ENCODE measurements at places on chromosomes 1 and 21.

- DNase-seq = no peak
Observed at GRCh38 chr1:44947063-44947773, 39.2 kb downstream of the EIF2B3 start.

DNA sequence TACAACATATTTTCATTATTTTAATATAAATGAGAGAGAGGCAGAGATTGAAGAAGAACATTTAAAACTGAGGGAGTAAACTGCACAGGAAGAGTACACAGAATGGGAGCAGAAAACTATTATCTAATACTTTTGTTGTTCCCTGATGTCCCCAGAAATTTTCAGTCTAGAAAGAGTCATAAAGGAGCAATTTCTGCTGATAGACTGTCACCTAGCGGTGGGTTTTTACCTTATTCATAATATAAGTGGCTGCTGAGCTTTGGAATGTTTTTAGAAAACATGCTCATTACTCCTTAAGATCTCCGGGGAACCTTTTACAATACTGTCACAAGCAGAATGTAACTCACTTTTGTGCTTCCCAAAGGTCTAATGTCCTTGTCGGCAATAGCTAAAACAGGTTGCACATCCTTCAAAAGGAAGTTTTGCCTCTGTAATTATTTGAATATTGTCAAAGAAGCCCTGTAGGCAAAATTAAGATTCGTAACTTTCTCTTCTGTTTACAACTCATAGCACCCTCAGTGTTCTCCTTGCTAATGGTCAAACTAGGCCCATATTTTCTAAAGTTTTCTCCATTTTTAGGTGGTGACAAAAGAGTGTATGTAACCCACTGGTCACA lies 4.9 kb upstream of the NPL start:
- DNase-seq = no peak

- DNase-seq = peak; percentile 41
Observed at GRCh38 chr1:154975409-154976059, 1.1 kb downstream of the CKS1B start.

DNA sequence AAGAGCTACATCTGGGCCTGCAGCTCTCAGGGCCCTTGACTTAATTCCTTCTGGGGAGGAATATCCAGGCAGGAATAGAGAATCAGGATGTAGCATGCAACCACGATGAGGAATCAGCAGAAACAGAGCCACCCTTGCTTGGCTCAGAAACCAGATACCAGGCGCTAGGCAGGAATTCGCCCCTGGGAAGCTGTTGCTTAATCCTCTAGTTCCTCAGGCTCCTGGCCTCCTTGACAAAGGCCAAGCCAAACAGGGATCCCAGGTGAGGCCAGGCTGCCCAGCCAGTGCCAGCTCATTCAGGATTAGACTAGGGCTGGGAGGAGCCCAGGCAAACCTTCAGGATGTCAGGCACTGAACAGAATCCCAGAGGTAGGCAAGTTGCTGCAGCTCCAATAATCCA lies 48.2 kb upstream of the IRF2BP2 start:
- no peak for DNase-seq

- DNase-seq = no peak
Observed at GRCh38 chr1:33348676-33349080, 27.8 kb upstream of the A3GALT2 start.

GRCh38 chr1:147267711-147268110 lies 25.2 kb downstream of the CHD1L start:
- DNase-seq = no peak

- no peak for DNase-seq
Observed at GRCh38 chr1:156177919-156178654, 15.8 kb upstream of the SLC25A44 start.

DNA sequence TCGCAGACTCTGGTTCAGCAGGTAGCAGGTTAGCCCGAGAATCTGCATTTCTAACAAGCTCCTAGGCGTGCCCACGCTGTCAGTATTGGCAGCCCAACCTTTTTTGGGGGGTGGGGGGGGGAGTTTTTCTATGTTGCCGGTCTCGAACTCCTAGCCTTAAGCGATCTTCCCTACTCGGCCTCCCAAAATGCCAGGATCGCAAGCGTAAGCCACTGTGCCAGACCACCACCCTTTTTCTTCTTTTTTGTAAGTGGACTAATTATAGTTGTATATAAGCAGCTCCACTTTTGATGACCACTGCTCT lies 480 bp upstream of the MIS18A start:
- no peak for DNase-seq

DNA sequence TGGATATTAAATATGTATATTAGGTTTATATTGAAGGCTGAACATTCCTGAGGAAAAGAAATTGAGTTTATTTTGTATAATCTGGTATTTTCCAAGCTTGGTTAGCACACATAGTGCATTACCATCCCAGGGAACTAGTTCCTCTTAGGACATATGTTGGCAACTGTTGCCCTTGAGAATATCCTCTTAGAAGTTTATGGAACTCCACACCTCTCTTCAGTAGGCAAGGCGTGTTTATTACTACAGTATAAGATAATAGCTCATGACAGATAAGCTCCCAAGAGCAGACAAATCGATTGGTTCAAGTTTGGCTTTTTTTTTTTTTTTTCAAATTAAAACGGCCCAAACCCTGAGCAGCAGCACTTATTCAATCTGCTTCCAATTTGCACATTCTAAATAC lies 59.8 kb upstream of the SIPA1L2 start:
- DNase-seq = no peak

DNA sequence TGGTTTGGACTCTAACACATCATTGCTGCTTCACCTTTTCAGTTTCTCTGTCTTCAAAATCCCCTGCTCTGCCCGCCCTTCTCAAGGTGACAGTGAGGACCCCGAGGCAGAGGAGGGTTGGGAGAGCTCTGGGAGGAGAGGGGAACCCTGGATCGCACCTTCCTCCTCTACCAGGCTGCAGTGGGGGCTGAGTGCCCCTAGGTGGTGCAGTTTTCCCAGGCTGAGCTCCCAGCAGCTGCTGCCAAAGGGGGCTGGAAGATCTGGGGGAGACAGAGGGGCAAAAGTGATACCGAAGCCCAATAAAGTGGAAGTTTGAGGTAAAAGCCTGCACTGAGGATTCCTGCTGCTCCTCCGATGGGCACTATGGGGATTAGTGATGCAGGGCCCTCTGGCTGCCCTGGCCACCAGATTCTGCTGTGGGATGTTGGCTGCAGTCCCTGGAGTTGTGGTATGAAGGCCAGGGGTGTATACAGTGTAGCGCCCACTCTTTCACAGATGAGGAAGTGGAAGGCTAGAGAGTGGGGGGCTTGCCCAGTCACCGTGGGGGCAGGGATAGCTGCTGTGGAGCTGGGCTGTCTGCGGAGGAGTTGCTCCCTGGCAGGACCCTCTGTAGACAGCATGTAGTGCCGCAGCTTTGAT lies 40.7 kb upstream of the SCMH1 start:
- no peak for DNase-seq

DNA sequence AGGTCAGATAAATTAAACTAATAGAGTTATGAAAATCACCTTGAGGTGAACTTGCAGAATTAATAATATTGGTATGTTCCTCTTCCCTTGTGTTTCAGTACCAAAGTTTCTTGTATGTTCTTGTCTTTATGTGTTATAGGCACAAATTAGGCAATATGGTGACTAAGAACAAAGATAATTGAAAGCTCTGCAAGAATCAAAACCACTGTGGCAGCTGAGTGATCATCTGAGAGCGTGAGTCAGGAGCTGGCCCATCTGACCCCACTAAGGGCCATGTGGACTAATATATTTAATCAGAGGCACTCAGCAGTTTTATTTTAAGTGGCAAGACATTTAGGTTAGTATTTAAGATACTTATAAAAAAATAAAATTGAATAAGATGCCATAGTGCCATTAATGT lies 12.8 kb upstream of the CASQ2 start:
- no peak for DNase-seq

GRCh38 chr1:47621977-47622376 lies 184.1 kb downstream of the FOXD2 start:
- DNase-seq = no peak

DNA sequence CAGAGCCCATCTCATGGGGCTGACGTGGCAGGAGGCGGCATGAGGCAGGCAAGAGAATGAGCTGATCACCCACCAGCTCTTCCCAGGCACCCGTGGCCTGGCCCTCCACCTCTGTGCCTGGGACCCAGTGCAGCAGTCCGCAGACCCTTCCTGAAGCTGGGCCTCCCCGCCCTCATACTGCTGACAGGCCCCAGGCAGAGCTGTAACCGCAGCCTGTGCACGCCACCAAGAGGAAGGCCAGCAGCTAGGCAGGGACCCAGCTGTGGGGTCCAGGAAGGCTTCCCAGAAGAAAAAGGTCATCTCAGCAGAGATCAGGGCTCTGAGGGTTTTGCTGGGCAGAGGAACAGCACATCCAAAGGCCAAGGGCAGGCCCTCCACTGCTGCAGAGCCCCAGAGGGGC lies 9.8 kb upstream of the MTFR1L start:
- DNase-seq = no peak

- DNase-seq = no peak
Observed at GRCh38 chr21:30408782-30409494, 13.1 kb downstream of the KRTAP13-1 start.

GRCh38 chr21:29481081-29481480 lies 182.4 kb downstream of the BACH1 start:
- DNase-seq = no peak

DNA sequence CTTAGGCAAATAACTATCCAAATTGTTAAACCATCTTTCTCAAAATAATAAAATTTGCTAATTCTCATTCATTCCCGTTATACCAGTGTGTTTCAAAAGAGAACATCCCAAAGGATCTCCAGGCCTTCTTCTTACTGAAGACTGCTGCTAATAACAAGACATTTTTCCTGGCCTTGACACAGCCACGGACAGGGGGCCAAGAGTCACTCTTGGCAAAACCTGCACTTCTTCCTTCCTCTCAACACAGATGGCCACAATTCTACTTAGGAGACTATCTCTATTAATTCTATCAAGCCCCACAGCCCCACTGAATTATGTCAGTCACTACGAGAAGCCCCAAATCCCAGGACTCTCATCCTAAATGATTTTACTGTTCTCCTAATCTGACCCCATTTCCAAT lies 86.0 kb downstream of the EVI5 start:
- no peak for DNase-seq

DNA sequence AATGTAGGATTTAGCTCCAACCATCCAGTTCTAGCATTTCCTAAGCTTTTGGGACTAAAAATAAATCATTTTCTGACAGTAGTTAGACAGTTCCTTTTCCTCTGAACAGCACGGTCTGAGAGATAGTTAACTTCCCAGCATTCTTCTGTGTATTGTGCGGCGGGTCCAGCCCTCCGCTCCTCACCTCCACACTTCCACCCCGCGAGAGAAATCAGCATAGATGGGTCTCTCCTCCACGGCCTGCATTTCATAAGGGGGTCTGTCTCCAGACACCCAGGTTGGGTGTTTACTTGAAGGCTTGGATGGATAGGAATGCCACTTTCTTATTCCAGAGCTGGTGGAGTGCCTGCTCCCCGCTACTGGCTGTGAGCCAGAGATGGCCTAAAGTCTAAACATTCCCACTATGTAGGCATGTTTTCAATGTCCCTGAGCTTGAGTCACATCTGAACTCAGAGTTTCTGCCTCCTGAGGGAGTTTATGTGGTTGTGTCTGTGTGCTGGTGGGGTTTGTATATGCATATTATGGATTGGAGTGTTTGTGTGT lies 38.0 kb upstream of the PPP2R5A start:
- no peak for DNase-seq

- no peak for DNase-seq
Observed at GRCh38 chr1:37556712-37557196, at the start of gene DNALI1. DNALI1 (plus strand) TSS chr1:37556940; CDS start chr1:37556995, 55 bp downstream.

DNA sequence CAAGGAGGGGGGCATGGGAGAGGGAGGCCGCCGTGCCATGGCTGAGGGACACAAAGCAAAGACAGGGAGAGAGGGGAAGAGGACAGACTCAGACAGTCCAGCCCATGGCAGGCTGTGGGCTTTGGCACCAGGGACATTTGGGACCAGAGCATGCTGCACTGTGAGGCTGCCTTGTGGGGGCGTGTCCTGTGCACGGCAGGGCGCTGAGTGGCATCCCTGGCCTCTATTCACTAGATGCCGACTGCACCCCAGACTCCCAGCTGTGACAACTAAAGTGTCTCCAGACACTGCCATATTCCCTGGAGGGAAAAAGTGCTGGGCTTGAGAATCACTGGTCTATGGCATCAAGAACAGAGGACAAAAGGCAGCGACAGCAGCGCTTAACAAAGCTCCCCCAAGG lies 18.6 kb upstream of the PRDM15 start:
- no peak for DNase-seq

- no peak for DNase-seq
Observed at GRCh38 chr21:28516021-28516420, 476.7 kb downstream of the LTN1 start.

DNA sequence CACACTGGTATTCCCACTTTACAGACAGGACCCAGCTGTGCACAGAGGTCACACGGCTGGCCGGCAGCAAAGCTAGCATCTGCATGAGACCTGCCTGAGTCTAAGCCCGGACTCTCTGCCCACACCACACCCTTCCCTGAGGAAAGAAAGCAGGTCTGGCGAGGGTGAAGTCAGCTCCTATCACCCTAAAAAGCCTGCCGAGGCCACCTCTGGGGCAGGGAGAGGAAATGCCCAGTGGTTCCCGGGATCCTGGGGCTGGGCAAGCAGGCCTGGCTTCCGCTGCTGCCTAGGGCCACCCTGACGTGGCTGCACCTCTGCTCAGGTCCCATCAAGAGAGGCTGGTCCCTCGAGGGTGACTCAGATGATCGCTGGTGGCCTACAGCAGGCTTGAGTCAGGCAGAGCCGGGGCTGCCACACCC lies 42.2 kb downstream of the RAP1GAP start:
- no peak for DNase-seq

DNA sequence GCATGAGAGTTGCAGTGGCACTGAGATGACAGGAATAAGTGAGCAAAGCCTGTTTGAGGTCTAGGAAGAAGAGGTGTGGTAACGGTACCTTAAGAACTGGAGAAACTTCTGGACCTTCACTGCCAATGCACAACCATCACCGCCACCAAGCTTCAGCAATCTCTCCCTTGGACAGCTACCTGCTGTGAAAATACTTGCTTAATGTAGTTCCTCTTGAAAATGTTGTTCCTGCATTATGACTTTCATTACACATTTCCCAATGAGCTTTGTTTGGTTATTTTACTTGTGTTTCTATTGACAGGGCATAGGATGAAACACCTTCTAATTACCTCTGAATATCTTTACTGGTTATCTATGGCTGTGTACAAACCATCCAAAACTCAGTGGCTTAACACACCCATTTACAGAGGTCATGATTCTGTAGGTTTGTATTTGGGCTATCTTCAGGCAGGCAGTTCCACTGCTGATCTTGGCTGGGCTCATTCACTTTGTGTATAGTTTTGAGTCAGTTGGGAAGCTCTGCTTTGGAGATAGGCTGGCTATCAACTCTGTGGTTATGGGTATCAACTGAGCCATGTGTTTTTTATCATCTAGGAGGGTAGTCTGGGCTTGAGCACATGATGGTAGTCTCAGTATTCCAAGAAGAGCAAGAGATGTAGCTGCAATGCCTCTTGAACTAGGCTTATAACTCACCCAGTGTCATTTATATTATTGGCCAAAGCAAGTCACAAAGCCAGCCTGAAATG lies 149.4 kb downstream of the ELAVL4 start:
- DNase-seq = no peak
